GM04503 (cell line): ENCODE measurements at places on chromosomes 1 and 21.

- no peak for DNase-seq
Measured at GRCh38 chr21:18026359-18026758, 207.2 kb upstream of the C21orf91 start.

DNA sequence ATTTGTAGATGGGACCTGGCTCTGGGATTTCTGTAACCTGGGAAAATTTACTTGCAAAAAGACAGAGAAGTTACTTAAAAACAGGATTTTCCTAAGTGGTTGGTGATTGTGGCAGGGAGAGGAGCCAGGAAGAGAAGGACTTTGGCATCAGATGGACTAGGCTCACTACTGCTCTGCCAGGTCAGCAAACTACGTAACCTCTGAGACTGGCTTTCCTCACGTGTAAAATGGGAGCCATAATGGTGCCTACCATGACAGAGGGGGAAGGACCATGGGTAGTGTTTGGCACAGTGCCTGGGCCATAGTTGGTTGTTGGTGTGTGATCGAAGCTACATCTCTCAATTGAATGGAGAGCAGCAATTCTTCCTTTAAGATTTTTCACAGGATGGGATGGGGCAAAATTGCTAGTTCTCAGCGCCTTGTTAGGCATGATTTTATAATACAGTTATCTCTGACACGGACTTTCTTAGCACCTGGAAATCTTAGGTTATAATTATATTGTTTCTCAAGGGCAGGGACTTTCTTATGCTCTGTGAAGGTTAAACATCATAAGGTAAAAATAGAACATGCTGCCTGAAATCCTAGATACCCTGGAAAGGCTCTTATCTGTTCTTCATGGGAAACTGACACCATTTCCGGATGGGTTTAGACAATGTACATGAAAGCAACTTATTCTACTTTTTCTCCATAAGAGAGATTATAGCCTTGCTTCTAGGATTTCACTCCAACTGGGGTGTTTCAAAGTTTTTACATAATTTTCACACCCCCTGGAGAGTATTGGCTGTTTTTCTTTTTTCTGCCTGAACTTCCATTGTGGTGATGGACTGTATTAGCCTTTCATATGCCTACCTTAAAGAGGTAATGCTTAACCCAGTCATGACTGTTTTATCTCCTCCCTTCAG, 10.9 kb downstream of the ROR1 start:
- no peak for DNase-seq

DNA sequence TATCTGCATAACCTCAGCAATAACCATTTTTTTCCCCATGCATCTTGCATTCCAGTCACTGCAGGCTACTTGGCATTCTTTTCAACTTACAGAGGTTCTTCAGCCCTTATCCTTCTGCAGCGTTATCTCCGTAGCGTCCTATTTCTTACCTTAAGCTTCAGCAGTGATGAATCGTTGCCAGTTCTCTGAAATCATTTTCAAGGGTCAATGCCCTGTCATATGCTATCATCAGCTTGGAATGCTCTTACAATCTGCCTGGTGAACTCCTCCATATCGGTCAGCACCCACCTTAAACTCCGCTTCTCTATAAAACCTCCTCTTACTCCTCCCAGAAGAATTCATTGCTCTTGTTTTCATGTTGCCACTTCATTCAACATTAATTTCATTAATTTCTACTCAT, 105.1 kb upstream of the DPH5 start:
- no peak for DNase-seq

DNA sequence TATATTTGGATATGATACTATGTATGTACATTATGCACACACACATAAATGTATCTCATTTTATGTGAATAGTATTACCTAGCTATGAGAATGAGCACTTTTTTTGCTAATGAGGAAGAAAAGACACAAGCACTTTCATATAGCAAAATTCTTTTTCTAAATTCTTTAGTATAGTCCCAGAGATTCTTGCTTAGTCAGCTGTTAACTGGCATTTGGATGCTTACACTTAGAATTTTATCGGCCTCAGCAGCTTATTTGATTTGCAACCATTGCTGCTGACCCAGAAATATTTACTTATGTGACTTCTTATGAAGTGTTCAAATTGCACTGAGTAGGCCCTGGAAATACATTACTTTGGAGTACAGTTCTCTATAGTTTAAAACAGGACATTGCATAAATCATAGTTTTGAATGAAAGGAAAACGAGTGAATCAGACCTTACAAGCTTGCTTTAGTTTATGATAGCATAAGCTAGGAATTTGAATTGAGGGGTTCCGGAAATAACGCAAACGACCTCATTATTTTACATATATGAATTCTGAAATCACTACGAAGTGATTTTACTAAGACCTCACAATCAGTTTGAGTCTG, 653.9 kb upstream of the NEGR1 start:
- DNase-seq, result no peak

DNA sequence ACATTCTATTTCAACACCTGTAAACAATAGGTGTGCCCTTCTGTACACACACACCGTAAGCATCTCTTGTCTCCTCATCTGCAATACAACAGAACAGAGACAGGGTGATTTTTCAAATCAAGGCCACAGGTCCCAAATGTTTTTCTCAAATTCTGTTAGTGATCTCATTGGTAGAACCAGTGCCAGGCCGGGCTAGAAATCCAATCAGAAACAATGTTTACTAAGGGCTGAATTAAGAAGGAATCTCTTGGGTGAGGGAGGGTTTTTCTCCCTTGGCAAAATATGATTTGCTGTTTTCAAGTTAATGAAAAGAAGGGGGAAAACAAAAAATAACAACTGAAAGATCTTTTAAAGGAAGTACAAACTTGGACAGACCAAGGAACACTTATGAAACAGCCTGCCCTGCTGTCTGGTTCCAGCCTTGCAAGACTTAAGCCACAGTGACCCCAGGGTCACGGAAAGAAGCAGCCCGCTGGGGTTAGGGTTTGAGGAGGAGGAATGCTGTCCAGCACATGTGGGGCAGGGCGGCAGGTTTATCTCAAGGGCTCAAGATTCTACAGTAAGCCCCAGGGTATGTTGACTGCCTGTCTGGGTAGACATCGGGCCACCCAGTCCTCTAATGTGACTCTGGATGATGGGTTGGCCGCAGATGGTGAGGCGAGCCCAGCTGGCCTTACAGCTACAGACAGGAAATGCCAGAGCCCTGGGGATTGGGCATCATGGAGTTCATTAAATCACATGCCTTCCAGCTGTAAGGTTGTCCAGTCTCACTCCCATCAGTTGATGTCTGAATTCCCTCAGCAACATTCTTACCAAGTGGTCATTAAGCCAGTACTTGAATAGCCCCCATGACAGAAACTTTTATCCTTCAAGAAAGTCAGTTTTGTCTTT, 73.3 kb upstream of the SLC44A3 start:
- no peak for DNase-seq

DNA sequence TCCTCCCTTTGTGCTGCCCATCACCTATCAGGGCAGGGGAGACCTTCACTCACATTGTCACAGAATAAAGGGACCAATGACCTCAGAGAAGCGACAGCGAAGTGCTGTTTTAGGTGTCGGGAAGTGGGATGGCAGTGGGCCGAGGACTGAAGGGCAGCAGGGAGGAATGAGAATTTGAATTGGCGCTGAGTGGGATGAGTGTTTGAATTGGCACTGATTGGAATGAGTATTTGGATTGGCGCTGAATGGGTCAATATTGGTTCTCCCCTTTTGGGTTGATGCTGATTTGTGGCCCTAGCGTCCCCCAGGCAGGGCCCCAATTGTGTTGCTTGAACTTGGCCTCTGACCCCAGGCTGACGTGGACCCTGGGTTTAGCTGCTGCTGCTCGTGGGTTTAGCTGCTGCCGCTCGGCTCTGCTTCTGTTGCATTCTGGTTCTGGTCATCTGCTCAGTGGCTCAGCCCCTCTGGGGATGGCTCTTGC, 12.4 kb upstream of the UMODL1 start:
- DNase-seq, result no peak

DNA sequence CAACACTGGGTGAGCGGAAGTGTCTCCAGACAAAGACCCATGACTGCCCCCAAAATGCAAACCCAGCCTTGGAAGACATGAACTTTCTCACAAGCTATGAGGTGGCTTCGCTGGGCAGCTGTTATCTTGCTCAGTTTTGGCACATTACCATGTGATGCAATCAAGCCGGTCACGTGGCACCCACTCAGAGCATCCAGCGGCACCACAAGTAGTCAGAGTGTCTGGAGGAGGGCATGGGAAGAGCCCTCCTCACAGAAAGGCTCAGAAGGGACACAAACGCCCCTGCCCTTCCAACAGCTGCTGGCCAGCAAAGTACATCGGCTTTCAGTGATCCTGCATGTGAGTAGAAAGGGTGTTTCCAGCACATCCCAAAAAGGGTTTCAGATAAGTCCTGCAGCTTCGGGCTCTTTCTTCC, 145.5 kb upstream of the IRF2BP2 start:
- peak; percentile 56 for DNase-seq

DNA sequence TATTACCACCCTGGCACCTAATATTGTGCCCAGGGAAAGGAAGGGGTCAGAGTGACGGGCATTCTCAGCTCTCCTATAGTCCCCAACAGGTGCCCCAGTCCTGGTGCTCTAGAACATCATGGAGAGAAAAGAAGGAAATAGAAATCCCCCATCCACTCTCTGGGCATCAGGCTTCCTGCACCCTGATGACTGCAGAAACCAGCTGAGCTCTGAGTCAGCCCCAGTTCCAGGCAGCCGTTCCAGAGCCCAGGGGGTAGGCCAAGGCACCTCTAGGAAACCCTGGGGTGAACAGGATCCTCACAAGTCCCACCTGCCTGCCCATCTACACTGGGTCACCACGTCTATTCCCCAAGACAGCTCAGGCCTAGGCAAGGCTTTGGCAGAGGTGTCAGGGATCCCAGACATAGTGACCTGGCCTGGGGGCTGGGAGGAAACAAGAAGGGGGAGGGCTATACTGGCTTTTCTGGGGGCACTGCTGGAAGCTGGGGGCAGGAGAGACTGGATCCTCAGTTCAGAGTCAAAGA, 709 bp downstream of the NECTIN4 start:
- no peak for DNase-seq

- DNase-seq, result peak; percentile 90
Measured at GRCh38 chr1:2212532-2213491, 15.3 kb upstream of the SKI start.

DNA sequence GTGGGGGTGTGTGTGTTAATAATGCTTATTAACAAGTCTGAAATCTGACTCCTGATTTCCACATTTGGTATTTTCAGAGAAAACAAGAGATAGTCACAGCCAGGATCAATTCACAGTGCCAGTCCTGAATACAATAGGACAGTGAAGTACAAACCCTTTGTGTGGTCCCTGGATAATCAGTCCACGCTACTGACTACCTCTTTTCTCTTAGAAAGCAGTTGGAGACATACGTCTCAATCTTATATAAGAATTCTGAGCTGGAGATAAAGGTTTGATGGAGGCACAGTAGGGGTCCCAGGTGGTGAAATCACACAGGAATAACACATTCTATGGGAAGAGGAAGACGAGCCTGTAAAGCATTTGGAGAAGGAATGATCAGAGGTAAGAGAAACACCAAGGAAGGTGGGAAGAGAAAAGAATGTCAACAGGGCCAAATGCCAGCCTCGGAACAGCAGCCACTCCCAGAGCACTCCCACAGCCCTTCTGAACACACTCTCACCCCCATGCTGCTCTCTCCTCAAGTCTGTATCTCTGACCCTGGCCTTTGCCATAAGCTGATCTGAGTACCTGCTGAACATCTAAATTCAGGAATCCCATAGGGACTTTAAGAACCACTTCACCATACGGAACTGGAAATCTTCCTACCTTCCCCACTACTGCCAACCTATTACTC, 48.6 kb downstream of the TRAF5 start:
- no peak for DNase-seq

DNA sequence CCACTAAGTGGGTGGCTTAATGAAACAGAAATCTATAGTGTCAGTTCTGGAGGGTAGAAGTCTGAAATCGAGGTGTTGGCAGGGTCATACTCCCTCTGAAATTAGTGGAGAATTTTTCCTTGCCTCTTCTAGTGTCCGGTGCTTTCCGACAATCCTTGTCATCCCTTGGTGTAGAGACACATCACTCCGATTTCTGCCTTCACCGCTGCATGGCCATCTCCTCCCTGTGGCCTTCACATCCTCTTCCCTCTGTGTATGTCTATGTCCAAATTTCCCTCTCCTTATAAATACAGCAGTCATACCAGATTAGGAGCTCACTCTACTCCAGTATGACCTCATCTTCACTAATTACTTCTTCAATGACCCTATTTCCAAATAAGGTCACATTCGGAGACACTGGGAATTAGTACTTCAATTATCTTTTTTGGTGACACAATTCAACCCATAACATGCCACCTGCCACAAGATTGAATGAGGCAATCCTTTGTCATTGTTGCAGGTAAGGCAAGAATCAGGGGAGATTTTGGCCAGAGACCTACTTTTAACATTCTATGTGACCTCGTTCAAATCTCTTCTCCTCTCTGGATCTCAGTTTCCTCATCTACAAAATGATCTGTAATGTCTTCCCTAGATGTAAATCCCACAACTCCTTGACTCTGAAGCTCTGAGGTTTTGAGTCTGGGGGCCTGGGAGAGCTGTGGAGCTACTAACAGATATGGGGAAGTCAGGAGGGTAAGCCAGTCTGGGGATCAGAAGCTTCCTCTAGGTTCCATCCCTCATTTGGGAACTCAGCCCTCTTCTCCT, 16.1 kb downstream of the NAV1 start:
- DNase-seq, result no peak

DNA sequence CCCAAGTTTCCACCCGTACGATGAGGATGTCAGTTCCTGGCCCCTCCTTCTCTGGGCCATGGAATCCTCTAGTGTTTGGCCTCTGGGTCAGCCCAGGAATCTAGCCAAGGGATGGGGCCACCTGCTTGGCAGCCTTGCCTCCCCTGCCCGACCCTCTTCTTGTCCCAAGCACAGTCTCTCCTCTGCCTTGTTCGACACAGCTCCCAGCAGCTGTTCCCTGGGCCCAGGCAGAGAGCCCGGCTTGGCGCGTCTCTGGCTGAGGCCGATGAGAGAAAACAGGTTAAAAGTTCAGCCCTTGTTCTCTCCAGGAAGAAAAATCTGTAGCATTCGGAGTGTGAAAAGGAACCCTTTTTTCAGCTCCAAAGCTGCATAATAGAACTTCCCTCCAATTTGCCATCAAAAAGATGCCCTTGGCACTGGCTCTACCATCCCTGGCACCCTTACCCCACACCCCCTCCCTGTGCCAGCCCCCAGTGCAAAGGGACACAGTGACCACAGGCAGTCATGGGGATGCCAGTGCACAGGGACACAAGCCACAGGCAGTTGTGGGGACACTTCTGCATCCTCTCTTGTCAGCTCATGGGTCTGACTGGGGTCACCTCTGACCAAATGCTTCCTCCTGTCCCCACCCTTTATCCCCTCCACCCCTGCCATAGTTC, 68.4 kb downstream of the EPHB2 start:
- no peak for DNase-seq
